ENCODE measurements at places on chromosomes 5 and 9. TPM values are rescaled to one million over a fixed set of nuclear protein-coding genes. Genes with fewer than 3 reads are reported as not detected.

The TPPP gene
- total RNA-seq, result 2.2 TPM

The OTULINL gene
- 26.9 TPM for total RNA-seq

The NMUR2 gene
- total RNA-seq, result not detected

DNA sequence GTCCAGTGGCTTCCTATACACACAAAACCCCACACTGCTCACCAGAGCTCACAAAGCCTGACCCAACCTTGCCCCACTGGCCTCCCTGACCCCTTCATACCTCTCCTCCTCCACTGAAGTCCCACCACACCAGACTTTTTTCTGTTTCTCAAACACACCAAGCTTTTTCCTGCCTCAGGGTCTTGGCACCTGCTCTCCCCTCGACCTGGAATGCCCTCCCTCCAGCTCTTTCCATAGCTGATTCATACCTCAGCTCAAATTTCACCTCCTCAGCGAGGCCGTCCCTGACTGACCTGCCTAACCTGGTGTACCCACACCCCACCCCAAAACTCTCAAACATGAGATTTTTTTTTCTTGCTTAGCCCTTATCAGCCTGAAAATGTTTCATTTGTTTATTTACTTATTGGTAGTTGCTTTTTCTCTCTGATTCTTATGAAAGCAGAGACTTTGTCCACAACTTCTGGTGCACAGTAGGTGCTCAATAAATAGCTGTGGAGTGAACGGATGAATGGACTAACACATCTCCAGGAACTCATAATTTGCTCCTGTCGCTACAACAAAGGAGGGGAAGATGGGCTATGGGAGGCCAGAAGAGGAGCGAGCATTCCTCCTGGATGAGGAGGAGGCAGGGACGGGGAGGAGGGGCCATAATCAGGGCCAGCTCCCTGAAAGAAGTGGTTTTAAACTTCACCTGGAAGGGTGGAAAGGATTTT is 84.3 kb downstream of the SH3TC2 start:
- no peaks in the 10 kb centered on the region for H3K36me3 ChIP-seq
- no peak for DNase-seq
- no peaks in the 10 kb centered on the region for H3K27me3 ChIP-seq
- H3K27ac ChIP-seq, result no peak overlapping the region
- H3K4me3 ChIP-seq, result no peak overlapping the region

- peaks cover 13% of the 10 kb centered on the region for H3K4me1 ChIP-seq
- DNase-seq, result peak; percentile 53
- no peaks in the 10 kb centered on the region for H3K27me3 ChIP-seq
- no peaks in the 10 kb centered on the region for H3K36me3 ChIP-seq
- no peak overlapping the region for H3K4me3 ChIP-seq
These were observed 153.5 kb downstream of the PRELID2 start for GRCh38 chr5:145681686-145682085.

- no peak for DNase-seq
- no peak overlapping the region for H3K27ac ChIP-seq
- H3K27me3 ChIP-seq, result no peaks in the 10 kb centered on the region
- H3K36me3 ChIP-seq, result no peaks in the 10 kb centered on the region
- no peak overlapping the region for H3K4me3 ChIP-seq
These were observed 284.0 kb downstream of the TMEM38B start for GRCh38 chr9:105978336-105978735.

DNA sequence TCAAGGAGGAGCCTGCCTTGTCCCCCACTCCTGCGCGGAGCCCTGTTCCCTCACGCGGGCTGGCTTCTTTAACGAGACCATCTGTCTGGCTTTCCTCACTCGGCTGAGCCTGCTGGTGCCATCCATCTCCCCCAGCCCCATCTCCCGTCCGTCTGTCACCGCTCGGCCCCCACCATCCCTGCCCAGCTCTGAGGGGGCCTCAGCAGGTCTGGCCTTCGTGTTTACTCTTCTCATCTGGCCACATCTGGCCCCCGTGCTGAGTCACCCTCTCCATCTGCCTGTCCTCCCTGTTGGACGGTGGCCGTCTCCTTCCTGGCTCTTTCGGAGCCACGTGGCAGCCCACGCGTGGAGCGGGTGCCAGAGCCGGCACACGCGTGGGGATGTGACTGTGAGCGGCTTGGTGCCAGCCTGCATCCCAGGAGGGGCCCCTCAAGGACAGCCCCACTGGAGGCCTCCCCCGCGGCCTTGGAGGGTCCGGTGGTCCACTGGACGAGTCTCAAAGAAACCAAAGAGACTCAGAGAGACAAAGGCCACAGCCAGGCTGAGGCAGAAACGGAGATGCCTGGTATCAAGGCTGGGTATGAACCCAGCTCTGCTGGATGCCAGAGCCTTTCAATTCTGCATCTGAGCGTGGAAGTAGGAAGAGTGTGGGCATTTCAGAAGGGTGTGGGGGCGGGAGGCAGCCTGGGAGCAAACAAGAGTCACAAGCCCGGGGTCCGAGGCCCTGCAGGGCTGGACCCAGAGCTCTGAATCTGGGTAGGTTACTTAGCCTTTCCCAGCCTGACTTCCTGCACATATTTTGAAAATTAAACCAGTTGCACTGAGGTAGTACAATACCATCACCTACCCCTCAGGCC is 76.7 kb upstream of the UNC5A start:
- DNase-seq, result no peak
- H3K4me1 ChIP-seq, result no peaks in the 10 kb centered on the region
- no peak overlapping the region for H3K27ac ChIP-seq
- peaks cover 52% of the 10 kb centered on the region for H3K27me3 ChIP-seq
- no peak overlapping the region for H3K4me3 ChIP-seq
- H3K36me3 ChIP-seq, result no peaks in the 10 kb centered on the region

DNA sequence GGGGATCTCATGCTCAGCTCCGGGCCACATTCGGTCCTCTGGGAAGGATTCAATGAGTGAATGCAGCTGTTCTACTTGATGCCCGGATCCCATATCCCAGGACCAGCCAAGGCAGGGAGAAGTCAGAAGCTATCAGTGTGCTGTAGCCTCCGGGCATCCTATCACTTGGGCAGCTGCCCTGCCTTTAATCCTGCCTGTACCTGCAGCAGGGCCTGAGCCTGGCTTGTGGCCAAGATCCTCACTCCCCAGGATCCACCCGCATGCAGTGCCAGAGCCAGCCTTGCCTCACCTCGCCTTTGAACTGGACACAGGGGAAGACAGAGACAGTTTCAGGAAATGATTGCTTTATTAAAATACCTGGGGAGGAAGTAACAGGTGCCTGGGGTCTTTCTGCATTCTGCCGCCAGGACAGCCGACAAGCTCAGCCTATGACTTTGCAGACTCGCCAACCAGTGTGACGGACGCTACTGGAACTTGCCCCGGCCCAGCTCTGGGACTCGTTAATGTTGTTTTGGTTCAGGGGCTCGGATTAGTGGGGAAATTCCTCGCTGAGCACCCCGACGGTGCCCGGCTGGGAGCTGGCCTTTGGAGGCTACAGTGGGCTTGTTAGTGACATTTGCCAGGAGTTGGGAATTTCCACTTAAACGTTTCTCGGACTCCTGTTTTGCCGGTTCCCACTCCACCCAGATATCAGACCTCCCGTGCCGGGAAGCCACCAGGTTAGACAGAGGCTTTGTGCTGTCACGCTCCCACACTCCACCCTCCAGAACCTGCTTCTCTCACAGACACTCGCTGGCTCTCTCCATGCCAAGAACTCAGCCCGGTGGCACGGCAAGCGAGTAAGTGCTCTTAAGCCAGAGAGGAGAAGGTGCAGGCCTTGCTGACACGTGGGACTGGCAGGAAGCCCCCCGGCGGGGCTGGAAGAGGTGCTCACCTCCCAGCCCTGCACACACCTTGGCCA is 721 bp downstream of the PTGES start:
- H3K4me3 ChIP-seq, result peak overlapping the region; percentile 19
- peak; percentile 61 for DNase-seq
- no peaks in the 10 kb centered on the region for H3K36me3 ChIP-seq
- H3K4me1 ChIP-seq, result peaks cover 13% of the 10 kb centered on the region

- no peak overlapping the region for H3K4me3 ChIP-seq
- no peak overlapping the region for H3K27ac ChIP-seq
- no peak for DNase-seq
- no peaks in the 10 kb centered on the region for H3K36me3 ChIP-seq
- no peaks in the 10 kb centered on the region for H3K27me3 ChIP-seq
These were observed 105.7 kb upstream of the KLF9 start for GRCh38 chr9:70519912-70520724.

DNA sequence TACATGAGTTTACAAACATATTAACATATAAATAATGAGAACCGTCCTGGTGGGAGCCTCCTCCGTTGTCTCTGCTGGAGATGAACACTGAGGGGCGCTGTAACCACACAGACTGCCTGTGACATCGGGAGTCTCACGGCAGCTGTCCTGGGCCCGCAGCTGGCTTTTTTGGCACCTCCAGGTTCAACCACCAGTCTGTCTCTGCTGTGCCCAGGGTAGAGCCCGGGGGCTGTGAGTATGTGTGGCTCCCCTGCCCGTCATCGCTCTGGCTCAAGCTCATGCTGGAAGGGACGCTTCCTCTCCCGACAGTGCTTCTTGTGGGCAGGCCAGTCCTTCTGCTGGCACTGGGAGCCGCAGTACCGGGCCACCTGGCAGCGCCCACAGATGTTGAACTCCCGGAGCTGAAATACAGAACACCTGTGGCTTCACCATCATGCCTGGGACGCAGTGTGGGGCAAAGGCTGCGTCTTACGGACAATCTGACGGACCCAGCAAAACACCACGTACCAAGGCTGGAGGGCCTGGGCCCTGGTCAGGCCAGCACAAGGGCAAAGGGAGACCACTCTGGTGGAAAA is 3.6 kb upstream of the DPH7 start:
- H3K4me3 ChIP-seq, result no peak overlapping the region
- peaks cover 15% of the 10 kb centered on the region for H3K4me1 ChIP-seq
- no peak for DNase-seq
- no peaks in the 10 kb centered on the region for H3K27me3 ChIP-seq
- H3K27ac ChIP-seq, result no peak overlapping the region

DNA sequence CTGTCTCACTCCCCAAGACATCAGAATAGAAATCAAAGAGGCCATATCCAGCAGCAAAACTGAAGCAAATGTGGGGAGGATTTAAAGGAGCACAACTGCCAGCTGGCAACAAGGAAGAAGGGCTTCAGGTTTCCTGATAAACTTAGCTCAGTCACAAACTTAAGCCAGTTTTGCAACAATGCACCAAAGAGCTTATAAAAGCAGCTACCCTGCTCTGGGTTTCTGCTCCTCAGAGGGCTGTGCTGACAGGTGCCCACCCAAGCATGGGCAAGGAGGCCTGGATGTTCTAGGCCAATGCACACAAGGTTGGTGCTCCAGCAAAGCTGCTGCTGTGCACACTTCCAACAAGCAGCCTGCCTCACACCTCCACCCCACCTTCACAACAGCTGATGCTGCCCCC is 132.9 kb downstream of the SIL1 start:
- H3K4me1 ChIP-seq, result peaks cover 14% of the 10 kb centered on the region
- DNase-seq, result no peak
- H3K27me3 ChIP-seq, result no peaks in the 10 kb centered on the region
- H3K4me3 ChIP-seq, result no peak overlapping the region
- no peak overlapping the region for H3K27ac ChIP-seq

- no peak overlapping the region for H3K4me3 ChIP-seq
- peaks cover 37% of the 10 kb centered on the region for H3K4me1 ChIP-seq
- H3K27me3 ChIP-seq, result no peaks in the 10 kb centered on the region
- peak overlapping the region; percentile 12 for H3K27ac ChIP-seq
- no peaks in the 10 kb centered on the region for H3K36me3 ChIP-seq
- DNase-seq, result no peak
These were observed 64.5 kb upstream of the EQTN start for GRCh38 chr9:27361492-27361891.

Measured in transverse colon (tissue), 4 donors.